ENCODE measurements at places on chromosomes 6 and 20. TPM values are rescaled to one million over a fixed set of nuclear protein-coding genes. Genes with fewer than 3 reads are reported as not detected.

Gene RBPJL
- total RNA-seq, result not detected

Gene HLA-B
- total RNA-seq, result 105 TPM

Gene TMEM74B
- 1.1 TPM for total RNA-seq

Gene POLR1H
- total RNA-seq, result 15.7 TPM

Gene AVP
- not detected for total RNA-seq

Gene POPDC3
- total RNA-seq, result not detected

Gene NCOA3
- 29.4 TPM for total RNA-seq

Gene NKAIN2
- total RNA-seq, result not detected

Gene TFAP2B
- not detected for total RNA-seq

Gene EYS
- not detected for total RNA-seq

Gene EMILIN3
- total RNA-seq, result not detected

Gene HDAC2
- 61.6 TPM for total RNA-seq

Gene ELOVL2
- total RNA-seq, result 7.0 TPM

Gene PIM1
- total RNA-seq, result 38.3 TPM

Gene SLC32A1
- not detected for total RNA-seq

Data from cardiac atrium fibroblast (primary cell).